ENCODE measurements at places on chromosomes 12 and 14.
A peak's percentile ranks its signal among the peaks of the same experiment; 100 is the strongest.

- DNase-seq = no peak
These were observed 2.5 kb upstream of the OR4N2 start for GRCh38 chr14:19801118-19801464.

GRCh38 chr12:46158501-46158900 is 110.3 kb downstream of the SLC38A1 start:
- no peak for DNase-seq

- DNase-seq = peak; percentile 22
These were observed 76.3 kb downstream of the ANO2 start for GRCh38 chr12:5868625-5869295.

- no peak for DNase-seq
These were observed 826 bp downstream of the ZNF705A start for GRCh38 chr12:8157484-8158198.

DNA sequence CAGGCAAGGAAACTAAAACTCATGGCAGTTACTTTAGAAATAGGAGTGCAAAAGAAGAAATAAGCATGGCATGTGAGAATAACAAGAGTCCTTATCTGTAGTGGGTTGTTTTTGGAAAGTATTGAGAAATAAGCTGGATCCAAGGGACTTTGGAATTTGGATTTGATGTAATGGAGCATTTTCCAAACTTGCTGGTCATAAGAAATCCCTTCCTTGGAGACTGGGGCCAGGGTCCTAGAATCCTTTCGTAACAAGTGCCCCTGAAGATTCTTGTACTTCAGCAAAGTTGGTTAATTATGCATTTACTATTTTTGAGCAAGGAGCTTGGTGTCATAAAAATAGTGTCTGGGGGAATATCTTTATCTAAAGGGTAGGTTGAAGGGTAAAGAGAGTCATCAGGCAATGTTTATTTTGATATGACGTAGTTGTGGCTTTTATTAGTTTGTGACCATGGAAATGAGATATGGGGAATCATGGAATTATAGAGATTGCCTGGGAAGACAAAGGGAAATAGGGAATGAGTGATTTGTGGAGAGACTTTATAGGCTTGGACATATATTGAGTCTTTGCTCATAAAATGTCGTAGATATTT is 53.9 kb downstream of the WNK1 start:
- no peak for DNase-seq

- DNase-seq = peak; percentile 94
These were observed at the start of gene MSRB3 for GRCh38 chr12:65278576-65279368. Gene MSRB3, plus strand, starts transcription at chr12:65278683. Its CDS starts 29,897 bp downstream, at chr12:65308580.

GRCh38 chr12:130405332-130405731 is 67.6 kb downstream of the PIWIL1 start:
- no peak for DNase-seq

GRCh38 chr12:132633901-132634300 is 15.3 kb downstream of the P2RX2 start:
- DNase-seq = no peak

DNA sequence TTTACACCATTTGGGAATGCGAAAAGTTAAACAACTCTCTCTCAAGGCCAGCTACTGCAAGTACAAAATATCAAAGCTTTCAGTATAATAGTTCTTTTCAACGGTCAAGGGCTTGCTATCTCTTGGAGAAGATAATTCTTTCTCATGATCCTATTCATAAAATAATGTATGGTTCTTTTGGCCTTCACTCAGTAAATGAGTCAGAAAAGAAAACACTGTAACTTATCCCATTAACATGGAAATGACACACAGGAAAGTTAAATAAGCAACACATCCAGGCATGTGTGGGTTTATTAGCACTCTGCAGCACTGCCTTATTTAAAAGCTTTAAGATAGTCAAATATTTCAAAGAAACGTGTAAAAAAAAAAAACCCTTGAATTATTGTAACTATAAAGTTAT is 36.9 kb downstream of the ZFC3H1 start:
- no peak for DNase-seq

DNA sequence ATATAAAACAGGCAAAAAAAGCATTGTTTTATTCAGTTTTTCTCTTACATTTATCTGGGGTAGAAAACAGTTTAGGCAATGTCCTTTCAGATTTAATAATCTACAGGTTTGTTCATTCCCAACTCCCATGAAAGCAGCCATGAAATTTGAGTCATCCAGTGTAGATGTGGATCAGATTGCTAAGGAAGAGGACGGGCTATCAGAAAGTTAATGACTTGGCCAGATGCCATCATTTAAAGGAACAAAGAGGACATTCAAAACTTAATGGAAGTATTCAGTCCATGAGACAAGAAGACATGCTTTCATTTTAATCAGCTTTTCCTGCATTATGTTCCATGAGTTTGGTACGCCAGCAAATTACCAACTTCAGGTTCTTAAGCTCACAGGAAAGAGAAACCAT is 31.1 kb upstream of the POC1B start:
- DNase-seq = no peak

DNA sequence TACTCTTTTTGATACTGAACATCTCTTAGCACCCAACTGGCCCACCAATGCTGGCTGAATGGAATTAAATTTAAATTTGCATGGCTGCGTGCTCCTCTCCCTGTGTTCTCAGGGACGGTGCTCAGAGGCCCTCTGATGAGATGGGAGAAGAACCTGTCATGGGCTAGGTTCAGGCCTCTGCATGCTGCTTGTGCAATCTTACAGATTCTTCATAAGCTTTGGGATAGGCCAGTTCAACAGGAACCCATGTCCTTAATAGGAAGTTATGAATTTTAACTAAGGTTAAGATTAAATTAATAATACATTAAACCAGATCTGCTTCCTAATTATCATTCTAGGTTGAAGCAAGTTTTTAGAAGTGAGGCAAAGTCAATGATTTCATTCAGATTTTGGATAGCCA is 119.7 kb upstream of the LRIG3 start:
- DNase-seq = no peak

DNA sequence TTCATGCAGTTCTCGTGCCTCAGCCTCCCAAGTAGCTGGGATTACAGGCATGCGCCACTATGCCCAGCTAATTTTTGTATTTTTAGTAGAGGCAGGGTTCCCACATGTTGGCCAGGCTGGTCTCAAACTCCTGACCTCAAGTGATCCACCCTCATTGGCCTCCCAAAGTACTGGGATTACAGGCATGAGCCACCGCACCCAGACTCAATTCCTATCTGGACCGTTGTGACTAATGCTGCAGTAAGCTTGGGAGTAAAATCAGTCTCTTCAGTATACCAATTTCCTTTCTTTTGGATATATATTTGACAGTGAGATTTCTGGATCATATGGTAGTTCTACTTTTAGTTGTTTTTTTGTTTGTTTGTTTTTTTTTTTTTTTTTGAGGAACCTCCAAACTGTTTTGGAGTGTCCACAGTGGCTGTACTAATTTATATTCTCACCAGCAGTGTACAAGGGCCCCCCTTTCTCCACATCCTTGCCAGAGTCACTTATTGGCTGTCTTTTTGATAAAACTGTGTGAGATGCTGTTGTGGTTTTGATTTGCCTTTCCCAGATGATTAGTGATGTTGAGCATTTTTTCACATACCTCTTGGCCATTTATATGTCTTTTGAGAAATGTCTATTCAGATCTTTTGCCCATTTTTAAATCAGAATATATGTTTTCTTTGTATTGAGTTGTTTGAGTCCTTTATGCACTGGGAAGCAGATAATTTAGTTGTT is 37.3 kb upstream of the EVL start:
- no peak for DNase-seq

DNA sequence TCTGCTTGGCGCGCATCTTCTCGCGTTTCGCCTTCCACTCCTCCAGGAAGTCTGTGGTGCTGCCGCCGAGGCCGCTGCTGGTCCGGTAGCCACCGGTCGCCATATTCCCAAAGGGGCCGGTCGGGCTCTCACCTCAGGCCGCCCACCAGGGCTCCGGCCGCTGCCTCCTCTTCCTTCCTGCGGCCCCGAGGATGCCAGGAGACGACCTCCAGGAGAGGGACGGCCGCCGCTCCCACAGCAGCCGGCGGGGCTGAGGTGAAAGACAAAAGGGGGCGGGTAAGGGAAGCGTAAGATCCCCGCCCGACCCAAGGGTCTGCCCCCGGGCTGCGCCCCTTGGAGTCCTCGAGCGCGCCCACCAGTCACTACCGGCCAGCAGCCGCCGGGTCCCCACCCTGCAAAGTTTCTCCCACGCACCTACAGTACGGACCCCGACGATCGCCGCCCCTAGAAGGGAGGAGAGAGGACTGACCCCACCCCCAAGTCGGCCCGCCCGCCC is 574 bp downstream of the PAWR start:
- DNase-seq = no peak

DNA sequence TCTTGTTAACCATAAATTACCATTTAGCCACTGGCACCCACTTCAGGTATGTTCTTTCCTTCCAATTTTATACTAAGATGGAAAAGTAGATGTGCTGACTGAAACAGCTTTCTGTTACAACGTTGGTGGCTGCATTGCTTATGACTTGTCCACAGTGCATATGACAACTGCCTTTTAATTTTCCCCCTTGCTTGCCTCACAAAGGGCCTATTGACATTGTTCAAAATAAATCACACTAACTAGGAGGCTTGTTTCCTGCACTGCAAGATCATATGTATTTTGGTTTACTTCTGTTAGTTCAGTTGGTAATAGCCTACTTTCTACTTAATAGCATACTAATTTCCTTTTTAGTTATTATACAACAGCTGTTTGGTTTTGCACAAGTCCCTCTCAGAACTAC is 55.4 kb downstream of the SCAF11 start:
- no peak for DNase-seq

DNA sequence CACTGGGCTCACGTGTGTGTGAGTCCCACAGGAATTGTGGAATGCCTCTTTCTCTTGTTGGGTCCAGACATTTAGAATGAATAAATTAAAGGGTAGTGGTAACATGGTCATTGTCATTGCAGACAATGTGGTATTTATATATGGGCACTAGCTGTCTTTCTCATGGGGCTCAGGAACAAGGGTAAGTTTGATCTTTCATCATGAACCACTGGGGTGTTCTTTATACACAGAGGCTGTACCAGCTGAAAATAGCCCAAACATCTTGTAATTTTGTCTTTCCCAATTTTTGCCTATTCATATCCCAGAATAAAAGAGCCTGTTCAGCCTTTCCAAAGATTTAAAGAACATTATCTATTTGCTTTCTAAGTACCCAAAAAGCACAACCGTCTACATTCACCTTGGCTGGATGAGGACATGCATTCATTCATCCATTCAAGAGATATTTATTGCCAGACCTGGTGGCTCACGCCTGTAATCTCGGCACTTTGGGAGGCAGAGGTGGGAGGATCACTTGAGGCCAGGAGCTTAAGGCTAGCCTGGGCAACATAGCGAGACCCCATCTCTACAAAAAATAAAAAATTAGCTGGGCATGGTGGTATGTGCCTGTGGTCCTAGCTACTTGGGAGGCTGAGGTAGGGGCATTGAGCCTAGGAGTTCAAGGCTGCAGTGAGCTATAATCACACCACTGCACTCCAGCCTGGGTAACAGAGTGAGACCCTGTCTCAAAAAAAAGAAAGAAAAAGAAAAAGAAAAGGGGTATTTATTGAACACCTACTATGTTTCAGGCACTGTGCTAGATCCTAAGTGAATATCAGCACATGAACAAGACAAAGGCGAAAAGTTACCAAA is 4.4 kb upstream of the FOS start:
- DNase-seq = no peak

- DNase-seq = no peak
These were observed 42.2 kb upstream of the LDHB start for GRCh38 chr12:21699851-21700250.

GRCh38 chr12:68094195-68094594 is 65.3 kb downstream of the IFNG start:
- no peak for DNase-seq

DNA sequence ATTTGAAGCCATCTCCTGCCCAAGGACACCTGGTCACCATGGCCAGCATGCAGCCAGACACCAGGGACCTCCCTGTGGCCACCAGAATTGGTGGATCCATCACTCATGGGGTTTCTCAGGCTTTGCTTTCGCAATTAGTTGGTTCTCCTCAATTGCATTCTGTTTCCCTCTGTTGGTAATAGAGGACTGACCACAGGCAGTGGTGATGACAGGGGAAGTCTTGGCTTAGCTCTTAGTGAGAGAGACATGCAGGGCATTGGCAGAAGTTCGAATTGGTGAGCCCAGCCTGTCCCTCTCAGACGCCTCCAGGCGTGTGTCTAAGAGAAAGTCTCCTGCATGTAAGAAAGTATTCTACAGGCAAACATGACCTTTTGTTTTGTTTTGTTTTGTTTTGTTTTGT is 21.3 kb downstream of the HCAR2 start:
- no peak for DNase-seq

DNA sequence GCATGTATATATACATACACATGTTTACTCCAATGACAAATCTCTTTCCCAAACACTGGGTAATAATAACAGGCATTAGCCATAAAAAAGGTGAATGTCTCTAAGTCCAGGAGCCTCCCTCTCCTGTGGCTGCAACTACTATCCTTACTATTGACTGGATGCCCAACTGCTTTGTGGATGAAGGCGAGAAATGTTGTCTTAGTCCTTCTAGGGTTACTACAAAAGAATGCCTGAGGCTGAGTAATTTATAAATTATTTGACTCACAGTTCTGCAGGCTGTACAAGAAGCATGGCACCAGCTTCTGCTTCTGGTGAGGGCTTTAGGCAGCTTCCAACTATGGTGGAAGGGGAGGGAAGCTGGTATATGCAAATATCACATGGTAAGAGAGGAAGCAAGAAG is 366.0 kb upstream of the DDHD1 start:
- no peak for DNase-seq

DNA sequence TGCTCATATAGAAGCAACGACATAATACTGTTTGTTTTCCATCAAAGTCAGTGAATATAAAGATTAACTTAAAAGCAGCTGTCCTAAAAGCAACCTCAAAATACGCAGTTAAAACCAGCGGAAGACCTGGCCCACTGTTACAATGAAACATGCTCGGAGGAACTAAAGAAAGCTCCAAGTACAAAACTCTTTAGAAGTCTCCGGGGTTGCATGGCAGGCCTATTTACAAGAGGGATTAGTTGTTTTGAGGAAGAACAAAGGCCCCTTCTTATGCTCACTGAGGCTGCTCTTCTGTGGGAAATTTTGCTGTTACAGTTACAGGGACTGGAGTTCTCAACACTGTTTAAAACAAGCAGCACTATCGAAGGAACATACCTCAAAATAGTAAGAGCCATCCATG is 75.9 kb upstream of the C12orf71 start:
- peak; percentile 68 for DNase-seq

GRCh38 chr12:120229071-120229486 is 28.2 kb upstream of the RPLP0 start:
- peak; percentile 90 for DNase-seq

- DNase-seq = no peak
These were observed 66.4 kb downstream of the CHST11 start for GRCh38 chr12:104522985-104523722.
